Foreskin fibroblast (primary cell): ENCODE measurements at places on chromosomes 7 and 10.

- no peak for DNase-seq
Measured at GRCh38 chr10:93993414-93993781, 333 bp upstream of the PLCE1 start.

DNA sequence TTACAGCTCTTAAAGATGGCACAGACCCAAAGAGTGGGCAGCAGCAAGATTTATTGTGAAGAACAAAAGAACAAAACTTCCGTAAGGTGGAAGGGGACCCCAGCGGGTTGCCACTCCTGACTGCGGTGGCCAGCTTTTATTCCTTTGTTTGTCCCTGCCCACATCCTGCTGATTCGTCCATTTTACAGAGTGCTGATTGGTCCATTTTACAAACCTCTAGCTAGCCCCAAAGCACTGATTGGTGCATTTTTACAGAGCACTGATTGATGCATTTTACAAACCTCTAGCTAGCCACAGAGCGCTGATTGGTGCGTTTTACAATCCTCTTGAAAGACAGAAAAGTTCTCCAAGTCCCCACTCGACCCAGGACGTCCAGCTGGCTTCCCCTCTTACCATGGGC is 16.8 kb upstream of the CCSER2 start:
- no peak for DNase-seq

- no peak for DNase-seq
Measured at GRCh38 chr10:114470361-114470760, 66.1 kb upstream of the AFAP1L2 start.

DNA sequence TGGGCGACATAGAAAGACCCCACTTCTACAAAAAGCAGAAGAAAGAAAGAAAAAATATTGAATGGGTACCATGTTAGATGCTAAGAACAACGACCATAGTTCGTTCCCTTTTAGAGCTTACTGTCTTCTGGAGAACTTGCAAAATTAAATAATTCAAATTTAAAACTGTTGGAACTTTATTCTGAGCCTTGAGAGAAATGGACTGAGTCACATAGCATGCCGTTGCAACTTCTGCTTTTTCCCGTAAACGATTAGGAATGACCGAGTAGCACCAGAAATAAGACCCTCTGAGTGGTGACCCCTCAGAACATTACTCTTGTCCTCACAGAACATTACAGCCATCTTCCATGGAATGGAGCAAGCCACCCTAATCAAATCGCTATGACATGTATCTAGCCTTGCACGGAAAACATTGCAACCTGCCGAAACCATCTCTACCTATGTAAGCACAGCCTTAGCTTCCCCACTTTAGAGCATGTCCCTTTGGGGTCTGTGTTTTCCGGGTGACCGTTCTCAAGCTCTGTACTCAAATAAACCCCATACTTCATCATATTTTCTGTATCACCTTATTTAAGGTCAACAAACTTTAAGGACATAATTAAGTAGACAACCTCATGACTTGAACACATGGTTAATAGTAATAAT is 179.1 kb downstream of the PRKCQ start:
- DNase-seq: no peak

DNA sequence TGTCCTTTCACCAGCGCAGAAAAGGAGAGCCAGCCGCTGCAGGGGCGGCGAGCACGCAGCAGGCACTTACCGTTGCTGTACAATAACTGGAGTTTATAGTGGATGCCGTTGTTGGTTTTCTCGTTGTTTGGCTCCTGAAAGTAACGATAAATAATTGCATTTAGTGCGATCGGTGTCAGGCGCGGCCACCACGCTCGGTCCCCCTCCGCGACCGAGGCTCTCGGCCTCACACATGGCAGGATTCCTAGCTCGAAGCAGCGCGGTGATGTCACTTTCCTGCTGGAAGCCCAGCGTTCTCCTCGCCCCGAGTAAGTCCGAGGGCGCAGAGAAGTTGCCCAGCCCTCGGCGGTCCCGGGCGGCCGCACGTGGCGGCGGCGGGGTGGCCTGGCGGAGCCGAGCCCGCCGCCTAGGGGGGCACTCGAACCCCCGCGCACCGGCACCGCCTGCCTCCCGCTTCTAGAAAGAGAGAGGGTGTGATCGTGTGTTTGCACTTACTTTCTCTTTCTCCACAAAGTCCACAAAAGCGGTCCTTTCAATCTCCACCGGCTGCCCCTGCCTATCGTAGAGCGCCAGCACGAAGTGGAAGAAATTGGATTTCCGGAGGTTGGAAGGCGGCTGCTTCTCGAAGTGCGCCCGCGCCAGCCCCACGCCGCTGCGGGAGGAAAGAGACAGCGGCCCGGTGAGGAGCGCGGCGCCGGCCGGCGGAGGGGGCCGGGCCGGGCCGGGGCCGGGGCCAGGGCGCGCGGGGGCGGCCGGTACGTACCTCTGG is 1.0 kb downstream of the EBF3 start:
- peak; percentile 68 for DNase-seq

DNA sequence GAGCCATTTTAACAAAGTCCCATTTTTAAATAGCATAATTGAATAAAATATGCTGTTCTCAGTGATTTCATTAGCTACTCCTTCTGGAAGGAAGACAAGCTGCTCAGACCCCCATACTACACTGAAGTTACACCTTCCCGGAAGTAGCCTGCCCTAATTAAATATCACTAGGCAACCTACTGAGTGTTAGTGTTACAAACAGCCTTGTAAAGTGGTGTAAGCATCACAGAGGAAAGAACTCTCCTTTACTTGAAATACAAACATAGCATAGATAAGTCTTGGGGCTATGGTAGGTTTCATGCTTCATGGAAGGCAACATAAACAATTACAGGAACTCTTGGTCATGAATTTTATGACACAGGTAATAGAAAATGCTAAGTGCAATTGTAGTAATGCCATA is 43.4 kb upstream of the PTN start:
- DNase-seq: no peak

DNA sequence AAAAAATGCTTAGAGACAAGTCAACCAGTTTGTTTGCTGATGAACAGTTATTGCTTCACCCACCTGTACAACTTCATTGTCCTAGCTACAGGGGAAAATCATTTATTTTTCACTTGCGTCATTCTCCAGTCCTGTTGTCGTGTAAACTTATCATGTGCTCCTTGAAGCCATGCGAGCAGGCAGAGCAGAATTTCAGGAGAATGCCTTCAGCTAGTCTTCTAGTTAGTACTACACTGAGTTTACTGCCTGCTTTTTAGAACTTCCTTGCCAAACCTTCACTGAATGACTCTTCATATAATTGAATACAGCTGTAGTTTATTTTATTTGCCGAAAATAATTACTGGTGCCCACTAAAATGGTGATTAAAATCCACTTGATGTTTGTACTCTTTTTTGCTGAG is 15.6 kb downstream of the RPA3 start:
- DNase-seq: peak; percentile 65

- no peak for DNase-seq
Measured at GRCh38 chr10:21473135-21473534, 52.3 kb downstream of the SKIDA1 start.
